ENCODE measurements at places on chromosomes 2 and 18.

- no peak for DNase-seq
Observed at GRCh38 chr2:24328010-24328409, 32.3 kb downstream of the ITSN2 start.

GRCh38 chr18:55856229-55856628 lies 268.2 kb upstream of the TCF4 start:
- no peak for DNase-seq

- DNase-seq, result no peak
Observed at GRCh38 chr2:223166983-223167650, 115.1 kb downstream of the KCNE4 start.

DNA sequence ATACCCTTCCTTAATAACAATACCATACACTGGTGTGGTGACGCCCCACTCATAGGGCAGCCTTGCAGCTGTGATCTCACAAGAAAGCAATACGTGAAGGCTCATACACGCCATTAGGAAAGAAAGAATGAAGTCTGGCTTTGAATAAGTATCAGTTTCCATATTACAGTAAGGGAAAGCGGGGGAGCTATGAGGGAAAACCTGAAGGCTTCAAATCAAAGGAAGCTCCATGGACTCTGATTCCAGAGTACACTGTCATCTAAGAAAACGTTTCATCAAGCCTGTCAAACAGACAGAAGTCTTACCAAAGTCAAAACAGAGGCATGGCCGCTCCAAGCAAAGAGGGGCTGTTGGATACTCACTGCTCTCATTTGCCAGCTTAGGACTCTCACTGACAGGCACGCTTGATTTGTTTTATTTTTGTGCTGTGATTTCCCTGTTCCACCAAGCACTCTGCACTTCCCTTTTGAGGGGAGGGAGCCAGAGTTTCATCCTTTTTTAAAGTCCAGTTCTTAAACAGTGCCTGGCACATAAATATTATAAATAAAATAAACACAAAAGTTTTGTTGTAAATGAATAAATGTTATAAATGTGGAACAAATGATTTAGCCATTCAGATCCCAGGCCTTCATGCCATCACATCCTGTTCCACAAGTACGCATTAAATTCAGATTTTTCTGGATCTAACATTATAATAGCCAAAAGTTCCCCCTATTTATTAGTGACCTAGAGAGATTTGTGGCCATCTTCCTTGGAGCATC lies 221.2 kb downstream of the PIEZO2 start:
- peak; percentile 9 for DNase-seq

DNA sequence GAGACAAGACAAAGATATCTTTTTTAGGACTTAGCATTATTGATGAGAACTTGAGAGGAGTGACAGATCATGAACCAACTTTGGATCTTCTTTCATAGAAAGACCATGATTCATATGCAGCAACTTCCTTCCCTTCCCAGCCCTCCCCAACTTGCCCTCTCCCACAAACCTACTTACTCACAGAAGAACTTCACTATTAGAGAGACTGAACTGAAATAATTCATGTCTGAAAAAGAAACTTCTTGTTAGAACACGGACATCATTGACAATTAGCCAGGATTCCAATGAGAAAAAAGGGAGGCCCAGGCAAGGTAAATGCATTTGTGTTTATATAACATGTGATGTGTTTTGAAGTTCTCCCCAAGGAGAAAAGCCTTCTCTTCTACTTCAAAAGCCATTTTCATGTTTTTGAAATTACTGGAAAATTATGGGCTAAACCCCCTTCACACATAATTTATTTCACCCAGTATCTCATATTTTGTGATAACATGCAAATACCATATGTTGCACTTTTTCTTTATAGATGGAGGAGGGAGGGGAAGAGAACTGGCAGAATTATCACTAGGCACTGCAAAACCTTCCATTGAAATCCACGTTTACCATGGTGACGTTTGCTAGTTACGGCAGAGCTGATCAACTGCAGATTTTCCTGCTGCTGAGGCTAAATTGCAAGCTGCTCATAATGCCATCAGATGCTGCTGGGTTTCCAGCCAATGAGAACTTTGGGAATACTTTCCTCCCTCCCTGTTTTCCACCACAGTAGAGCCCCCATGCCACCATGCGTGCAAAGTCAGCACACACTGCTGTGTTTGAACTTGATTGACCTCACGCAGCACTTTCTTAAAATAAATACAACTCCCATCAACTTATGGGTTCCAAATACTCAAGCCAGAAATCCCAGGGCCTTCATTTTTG lies 294.7 kb downstream of the MEIS1 start:
- DNase-seq, result no peak

DNA sequence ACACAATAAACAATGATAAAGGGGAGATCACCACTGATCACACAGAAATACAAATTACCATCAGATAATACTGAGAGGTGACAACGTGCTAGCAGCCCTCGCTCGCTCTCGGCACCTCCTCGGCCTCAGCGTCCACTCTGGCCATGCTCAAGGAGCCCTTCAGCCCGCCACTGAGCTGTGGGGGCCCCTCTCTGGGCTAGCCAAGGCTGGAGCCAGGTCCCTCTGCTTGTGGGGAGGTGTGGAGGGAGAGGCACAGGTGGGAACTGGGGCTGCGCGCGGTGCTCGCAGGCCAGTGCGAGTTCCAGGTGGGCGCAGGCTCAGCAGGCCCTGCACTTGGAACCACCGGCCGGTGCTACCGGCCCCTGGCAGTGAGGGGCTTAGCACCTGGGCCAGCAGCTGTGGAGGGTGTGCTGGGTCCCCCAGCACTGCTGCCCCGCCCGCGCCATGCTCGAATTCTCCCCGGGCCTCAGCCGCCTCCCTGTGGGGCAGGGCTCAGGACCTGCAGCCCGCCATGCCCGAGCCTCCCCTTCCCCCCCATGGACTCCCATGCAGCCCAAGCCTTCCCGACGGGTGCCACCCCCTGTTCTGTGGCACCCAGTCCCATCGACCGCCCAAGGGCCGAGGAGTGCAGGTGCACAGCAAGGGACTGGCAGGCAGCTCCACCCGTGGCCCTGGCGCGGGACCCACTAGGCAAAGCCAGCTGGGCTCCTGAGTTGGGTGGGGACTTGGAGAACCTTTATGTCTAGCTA lies 340.0 kb upstream of the GULP1 start:
- no peak for DNase-seq

GRCh38 chr2:44615950-44616518 lies 254.3 kb downstream of the CAMKMT start:
- no peak for DNase-seq

DNA sequence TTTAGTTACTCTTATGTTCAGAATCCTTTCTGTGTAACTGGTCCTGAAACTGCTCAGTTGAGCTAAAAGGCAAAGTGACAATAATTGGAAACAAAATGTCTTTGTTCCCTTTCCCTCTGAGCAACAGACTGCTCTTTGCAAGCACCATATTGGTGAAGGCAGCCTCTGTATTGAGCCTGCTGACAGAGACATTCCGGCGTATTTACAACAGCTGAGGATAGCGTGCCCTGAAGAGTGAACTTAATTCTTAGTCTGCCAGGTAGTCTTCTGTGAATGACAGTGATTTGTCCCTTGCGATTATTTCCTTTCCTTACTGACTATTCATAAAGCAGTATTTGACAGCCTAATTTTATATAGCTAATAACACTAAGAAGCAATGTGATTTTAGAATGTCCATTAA lies 239.1 kb downstream of the CPS1 start:
- no peak for DNase-seq

DNA sequence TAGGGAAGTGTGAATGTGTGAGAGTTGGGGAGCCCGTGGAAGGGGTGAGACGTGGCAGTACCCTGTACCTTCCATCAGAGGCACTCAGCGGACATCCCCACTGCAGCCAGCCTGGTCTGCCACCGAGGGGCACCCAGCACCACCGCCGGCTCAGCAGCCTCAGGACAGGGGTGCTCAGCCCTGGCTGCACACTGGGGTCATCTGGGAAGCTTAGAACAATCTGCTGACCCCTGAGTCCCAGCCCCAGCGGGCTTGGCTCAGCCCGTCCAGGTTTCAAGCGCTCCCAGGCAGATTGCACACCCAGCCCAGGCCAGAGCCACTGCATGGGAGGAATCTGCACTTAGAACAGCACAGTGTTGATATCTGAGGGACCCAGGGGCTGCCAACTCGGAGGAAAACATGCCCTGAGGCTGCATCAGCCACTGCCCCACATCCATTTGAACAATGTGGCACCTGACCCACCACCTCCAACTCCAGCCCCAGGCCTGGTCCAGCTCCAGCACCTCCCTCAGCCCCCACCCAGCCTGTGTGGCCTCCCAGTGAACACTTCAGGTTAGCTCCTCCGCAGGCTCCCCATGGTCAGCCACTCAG lies 147.1 kb upstream of the OTOS start:
- no peak for DNase-seq

DNA sequence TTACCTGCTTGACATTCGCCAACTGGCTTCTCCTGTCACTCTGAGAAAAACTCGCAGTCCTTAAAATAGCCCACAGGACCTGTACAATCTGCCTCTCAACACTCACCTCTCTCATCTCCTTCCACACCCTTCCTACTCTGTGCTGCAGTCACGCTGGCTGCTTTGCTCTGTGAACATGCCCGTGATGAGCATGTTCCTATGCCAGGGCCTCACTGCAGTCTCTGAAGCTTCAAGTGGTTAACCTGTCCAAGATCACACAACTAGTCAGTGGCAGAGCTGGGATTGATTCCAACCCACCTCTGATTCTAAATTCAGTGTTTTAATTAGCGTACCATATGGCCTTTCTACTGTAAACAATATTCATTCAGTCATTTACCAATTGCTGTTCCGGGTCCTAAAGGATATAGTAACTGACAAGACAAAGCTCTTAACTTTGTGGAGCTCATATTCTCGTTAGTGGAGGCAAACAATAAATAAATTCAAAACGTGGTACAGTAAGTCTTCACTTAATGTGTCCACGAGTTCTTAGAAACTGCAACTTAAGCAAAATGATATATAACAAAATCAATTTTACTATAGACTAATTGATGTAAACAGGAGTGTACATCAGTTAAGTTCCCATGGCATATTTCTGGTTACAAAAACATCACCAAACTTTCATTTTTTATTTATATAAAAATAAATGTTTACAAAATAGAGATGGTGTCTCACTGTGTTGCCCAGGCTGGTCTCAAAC lies 38.9 kb upstream of the FBXO11 start:
- DNase-seq, result no peak

GRCh38 chr2:175256806-175257585 lies 75.5 kb upstream of the ATP5MC3 start:
- DNase-seq, result no peak

DNA sequence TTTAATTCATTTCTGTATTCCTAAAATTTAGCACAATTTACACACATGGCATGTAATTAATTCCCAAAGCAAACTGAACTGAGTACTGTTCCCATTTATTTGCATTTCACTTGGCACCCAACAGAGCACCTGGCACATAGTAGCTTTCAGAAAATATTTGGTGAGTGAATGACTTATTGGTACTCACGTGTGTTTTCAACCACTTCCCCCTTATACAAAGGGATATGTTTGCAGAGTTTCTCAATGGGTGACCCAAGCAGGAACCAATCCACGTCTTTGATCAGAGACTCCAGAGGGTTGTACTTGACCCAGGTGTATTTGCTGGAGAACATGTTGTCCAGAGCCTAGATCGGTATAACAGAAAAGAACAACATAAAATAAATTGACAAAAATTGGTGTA lies 6.6 kb downstream of the GKN2 start:
- DNase-seq, result no peak

All from activated CD4-positive, alpha-beta T cell treated with anti-CD3 and anti-CD28 coated beads, Interleukin-10, Interleukin-2, amounts not matched to agents 100 ng/mL and 50 ng/mL, durations not matched to agents 16 hours and 8 hours (primary cell).